ENCODE measurements at places on chromosomes 1 and 21.

DNA sequence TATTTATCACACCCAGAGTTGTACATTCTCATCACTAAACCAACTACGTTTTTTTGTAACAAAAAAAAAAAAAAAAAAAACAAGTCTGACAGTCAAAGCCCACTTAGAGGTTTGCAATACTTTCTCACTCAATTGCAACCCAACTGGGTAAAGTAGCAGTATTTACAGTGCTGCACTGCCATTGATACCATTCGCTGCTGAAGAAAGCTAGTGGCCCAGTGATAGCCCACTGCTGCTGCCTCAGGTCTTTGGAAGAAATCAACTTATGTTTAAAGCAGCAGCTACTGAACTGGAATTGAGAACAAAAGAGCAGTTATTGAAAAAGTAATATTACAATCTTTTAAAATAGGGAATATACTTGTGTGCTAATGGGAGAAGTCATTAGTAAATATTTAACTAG, 2.7 kb downstream of the HNRNPU start:
- DNase-seq, result no peak

DNA sequence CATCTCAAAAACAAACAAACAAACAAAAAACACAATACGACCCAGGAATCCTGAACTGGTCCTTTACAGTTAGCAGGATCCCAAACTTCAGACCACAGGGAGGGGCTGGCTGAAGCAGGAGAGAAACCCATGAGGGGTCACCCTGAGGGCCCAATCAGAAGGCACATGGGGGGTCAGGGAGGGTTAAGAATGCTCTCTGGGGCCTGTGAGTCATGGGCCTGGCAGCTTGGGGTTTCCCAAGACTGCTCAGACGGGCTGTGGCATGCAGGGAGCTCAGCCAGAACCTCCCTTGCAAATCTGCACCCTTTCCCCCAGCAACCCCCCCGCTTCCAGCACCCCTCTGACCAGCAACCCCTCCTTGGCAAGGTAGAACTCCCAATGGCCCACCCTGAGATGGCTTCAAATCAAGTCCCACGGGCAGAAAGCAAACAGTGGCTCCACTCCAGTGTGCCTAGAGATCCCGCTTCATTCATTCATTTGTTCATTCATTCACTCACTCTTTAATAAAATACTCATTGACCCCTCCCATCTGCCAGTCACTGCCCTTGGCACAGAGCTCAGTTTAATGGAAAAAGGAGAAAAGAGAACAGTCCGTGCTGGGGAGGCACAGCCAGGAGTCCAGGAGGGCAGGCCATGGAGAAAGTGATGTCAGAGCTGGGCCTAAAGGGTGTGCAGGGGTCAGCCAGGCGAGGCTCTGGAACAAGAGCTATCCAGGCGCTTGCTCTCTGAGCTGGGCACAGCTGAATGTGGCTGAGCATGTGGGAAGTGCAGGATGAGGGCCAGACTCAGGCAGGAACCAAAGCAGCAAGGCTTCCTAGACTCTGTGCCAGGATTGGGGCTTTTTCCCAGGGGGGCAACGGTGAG, 8.2 kb downstream of the UQCRHL start:
- DNase-seq, result peak; percentile 98

DNA sequence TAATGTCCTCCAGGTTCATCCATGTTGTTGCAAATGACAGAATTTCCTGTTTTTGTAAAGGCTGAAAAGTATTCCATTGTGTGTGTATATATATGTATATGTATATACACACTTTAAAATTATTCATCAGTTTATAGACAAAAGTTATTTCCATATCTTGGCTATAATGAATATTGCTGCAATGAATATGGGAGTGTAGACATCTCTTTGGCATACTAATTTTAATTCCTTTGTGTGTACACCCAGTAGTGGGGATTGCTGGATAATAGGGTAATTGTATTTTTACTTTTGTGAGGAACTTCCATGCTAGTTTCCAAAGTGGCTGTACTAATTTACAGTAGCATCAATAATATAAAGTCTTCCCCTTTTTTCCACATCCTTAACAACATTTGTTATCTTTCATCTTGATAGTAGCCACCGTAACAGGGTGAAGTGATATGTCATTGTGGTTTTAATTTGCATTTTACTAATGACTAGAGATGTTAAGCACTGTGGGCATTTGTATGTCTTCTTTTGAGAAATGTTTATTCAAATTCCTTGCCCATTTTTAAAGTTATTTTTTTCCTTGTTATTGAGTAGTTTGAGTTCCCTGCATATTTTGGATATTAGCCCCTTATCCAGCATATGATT, 243.0 kb downstream of the PDE4B start:
- no peak for DNase-seq

DNA sequence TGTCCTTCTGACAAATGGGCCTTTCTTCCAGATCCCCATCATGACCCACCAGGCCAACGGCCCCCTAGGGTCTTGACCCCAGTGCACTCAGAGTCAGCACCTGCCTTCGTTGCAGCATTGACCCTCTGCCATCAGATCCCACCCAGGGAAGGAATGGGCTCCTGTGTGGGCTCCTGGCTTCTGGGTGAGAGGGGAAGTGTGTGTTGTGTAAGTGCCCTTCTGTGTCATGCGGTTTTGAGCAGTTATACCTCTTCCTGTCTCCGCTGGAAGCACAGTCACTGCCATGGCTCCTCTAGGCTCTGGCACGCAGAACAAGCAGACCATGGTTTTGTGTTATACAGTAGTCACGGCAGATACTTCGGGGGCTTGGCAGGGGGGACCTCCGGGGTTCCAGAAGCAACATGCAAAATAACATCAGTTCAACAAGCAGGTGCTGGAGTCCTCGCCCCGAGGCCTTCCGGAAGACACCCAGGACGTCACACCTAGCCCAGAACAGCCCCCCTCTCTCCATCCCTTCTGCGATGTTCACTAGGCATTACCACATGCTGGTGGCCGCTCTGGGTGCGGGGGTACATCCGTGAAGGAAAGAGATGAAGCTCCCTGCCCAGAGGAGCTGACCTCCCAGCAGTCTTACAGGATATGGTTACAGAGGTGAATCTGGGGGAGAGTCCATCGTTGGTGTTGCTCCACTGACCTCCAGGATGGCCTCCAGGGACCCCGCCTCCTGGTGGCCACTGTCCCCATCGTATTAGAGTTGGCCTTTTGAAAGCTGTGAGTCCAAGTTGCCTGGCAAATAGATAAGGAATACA, 17.4 kb upstream of the KCNAB2 start:
- no peak for DNase-seq

DNA sequence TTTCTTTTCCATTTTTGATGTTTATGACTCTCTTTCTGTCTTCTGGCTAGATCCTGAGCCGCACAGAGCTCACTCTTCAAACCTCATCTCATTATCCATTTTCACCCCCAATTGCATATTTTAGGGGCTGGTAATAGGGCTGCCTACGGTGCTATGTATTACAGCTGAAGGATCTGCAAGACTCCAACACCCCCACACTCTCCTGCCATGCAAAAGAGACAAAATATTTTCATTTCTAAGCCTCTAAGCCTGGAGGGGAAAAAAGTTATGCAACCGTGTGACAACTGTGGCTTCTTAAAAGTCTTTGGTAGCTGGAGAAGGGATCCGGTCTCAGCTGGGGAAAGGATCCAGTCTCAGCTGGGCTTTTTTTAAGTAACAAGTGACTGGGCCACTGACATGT, 311.6 kb downstream of the NPHP4 start:
- no peak for DNase-seq

- peak; percentile 70 for DNase-seq
Measured at GRCh38 chr1:204408074-204408507, 3.5 kb downstream of the PPP1R15B start.

- no peak for DNase-seq
Measured at GRCh38 chr21:26837539-26837938, 7.7 kb downstream of the ADAMTS1 start.

DNA sequence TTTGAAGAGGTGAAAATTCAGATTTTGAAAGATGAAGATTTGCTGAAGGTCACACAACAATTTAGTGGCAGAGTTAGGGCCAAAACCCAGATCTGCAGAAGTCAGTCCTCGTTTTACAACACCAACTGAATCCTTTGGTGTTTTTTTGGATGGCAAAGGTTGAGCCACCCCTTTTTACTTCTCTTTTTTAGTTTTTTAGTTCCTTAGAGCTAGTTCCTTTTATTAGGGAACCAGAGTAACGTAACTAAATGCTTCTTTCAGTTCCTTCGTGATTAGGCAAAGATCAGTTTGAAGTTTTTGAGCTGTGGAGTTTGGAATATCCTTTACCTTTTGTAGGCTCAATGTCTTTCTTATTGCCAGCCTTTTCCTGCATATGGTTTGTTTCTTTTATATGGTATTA, 67.9 kb upstream of the ARID1A start:
- DNase-seq, result no peak

- DNase-seq, result no peak
Measured at GRCh38 chr1:54409156-54410142, 3.3 kb upstream of the SSBP3 start.

DNA sequence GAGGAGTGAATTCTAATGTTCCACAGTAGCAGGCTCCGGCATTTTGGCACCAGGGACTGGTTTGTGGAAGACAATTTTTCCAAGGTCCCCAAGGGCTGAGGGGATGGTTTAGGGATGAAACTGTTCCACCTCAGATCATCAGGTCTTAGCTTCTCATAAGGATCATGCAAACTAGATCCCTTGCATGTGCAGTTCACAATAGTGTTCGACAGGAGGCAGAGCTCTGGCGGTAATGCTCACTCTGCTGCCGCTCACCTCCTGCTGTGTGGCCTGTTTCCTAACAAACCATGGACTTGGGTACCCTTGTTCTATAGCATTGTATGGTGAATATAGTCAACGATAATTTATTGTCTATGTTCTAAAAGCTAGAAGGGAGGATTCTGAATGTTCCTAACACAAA, 16.6 kb downstream of the CRNN start:
- DNase-seq, result no peak

DNA sequence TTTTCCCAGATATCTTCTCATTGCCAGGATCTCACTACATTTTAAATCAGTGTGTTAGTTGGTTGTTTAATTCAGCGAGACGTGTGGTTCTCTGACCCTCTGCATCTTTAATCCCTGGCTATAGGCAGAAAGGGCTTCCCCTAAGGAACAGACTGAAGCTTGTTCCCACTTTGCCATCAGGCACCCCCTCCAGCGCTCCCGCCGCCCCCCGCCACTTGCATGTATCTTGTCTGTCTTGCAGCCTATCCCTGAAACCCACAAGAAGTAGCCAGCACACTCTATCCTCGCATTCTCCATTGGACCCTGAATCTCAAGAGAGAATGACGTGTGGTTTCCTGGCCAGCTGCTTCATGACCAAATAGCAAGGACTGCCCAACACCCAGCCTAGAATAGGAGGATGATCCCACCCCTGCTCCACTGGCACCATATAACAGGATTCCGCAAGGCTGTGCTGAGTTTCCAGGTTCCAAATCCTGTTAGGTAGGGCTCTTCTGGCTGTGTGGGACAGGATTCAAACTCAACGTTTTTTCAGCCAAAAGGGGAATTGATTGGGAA, 7.8 kb downstream of the CLDN19 start:
- no peak for DNase-seq

DNA sequence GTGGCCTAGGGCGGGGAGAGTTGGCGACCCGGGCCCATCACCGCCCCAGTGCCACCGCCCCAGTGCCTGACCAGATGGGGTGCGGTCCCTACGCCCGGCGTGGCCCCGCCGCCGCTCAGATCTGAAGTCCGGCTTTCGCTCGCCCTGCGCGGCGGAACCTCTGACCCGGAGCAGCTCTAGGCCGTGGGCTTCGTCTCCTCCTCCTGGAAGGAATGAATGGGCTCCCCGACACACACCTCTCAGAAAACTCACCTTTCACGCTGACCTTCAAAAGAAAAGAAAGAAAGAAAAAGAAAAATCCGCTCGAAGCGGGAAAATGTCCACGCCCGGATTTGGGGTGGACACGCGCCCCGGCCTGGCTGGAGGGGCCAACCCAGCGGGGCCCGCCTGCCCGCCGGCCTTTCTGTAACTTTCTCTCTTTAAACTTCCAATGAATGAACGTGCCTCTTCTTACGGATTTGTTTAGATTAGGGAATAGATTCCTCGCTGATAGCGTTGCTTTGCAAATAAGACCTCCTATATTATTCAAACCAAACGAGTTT, 5.4 kb upstream of the SIM2 start:
- no peak for DNase-seq

DNA sequence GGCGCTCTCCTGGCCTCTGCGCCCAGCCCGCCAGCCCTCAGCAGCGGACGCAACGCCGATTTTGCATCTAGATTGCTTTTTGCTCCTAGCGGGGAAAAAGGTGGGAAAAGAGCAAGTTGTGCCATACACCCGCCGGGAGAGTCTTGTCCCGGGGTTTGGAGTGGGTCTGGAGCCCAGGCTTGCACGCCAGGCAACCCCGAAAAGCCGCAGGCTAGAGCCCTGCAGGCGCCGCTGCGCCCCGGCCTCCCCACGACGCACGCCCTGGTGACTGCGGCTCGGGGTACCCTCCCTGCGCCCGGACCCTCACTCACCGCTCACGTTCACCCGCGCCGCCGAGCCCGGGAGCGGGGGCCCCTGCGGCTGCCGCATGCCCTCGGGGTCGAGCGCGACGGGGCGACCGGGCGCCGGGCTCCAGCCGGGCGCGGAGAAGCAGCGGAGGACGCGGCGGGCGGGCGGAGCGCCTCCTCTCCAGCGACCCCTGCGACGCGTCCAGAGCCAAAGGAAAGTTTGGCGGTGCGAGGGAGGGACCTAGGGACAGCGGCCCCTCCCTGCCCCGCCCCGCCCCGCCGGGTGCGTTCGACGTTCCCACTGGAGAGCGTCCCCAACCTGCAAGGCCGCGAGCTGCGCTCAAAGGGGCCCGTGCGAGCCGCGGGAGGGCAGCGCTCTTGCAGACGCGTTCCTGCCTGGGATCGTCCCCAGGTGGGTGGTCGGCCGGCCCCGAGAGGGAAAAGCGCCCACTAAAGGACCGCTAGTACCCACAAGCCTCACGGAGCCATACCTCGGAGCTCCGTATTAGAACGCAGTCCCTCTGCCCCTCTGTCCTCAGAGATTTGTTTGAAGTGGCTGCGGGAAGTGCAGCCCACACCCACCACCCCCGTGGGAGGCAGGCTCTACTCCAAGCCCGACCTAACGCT, at the start of gene LPAR3:
TSS of gene LPAR3 (minus strand) at position 502 of the 914 bp plus-strand sequence. CDS start 27,086 bp downstream, outside the sequence.
- DNase-seq, result no peak

- DNase-seq, result no peak
Measured at GRCh38 chr1:234102583-234102982, 198.1 kb downstream of the SLC35F3 start.

DNA sequence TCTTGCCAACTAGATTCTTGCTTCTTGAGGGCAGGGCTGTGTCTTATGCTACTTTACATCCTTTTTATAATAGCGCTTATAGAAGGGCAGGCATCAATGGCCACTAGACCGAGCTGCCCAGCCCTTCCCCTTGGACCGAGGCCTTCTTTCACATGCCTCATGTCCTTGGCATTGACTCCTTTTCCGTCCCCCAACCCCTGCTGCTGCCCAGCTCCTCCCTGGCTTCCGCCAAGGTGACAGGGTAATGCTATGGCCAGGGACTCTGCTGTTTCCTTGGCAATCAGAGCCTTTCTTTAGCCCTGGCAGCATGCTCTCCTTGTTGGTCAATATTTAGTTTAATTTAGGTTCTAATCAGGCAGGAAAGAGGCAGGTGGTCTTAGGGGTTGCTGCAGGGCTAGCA, 48.2 kb downstream of the DDX20 start:
- no peak for DNase-seq

Data from fibroblast of skin of scalp (primary cell).